Muscle of leg (tissue), 16 donors: ENCODE measurements at places on chromosomes 1 and 21. TPM values are rescaled to one million over a fixed set of nuclear protein-coding genes. Genes with fewer than 3 reads are reported as not detected.

Gene C1orf94
- total RNA-seq: not detected

Gene SKI
- total RNA-seq: 16.8 TPM

Gene MCOLN2
- total RNA-seq: 0.18 TPM

DNA sequence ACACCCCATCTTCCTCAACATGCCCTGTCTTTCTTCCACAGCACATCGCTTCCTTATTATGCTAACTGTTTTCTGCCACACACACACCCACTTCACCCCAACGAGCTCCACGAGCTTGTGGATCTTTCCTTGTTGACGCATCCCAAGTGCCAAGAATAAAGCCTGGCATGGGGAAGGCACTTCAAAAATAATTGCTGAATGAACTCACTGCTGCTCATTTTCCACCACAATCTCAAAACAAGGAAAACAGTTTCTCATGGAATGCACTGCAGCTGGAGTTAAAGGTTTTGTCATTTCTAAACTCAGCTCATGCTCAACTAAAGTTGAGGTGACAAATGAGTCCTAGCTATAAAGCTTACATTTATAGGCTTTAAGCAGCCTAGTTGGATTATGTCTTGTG lies 86.0 kb downstream of the TIAM1 start:
- DNase-seq: no peak

DNA sequence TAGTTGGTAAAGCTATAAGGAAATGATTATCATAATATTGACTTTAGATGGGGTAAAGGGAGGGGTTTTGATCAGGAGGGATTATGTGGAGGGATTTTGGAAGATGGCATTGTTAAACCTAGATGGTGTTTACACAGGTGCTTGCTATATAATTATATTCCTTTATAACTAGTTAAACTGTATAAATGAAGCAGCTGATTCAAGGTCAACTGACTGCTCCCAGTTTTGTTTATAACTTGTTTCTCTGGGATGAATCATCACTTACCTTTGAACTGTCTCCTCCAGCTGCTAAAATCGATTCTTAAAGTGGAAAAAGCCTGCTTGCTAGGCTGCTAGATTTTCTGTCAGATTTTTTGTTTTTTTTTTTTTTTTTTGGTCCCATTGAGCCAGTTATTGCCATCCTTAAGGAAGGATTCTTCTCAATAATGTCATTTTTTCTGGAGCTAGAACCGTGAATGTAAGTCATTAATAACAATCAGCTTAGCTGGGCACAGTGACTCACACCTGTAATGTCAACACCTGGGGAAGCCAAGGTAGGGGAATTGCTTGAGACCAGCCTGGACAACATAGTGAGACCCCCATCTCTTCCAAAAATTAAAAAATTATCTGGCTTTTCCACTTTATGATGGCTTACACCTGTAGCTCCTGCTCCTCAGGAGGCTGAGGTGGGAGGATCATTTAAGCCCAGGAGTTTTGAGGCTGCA lies 153.2 kb downstream of the PIK3R3 start:
- no peak for DNase-seq

DNA sequence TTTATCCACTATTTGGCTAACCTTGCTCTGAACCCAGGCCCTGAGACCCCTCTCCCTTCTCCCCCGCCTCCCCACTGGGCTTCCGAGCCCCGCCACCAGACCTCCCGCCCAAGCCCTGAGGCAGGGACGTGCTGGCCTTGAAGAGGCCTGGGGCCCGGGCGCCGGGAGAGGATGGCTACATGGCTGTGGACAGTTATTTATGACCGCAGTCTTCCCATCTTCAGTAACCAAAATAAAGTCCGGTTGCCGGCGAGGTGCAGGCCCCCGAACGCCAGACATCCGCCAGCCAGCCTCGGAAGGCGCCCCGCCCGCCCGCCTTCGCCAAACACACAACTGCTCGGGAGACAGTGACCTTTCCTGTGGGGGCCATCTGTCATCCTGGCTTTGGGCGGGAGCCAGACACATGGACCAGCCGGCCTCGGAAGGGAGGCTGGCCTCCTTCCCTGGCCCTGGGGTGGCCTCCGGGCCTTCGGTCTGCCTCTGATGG lies 69.0 kb downstream of the DHRS3 start:
- DNase-seq: peak; percentile 89

GRCh38 chr1:88609051-88609450 lies 75.0 kb upstream of the PKN2 start:
- DNase-seq: no peak

GRCh38 chr1:156583821-156584622 lies 4.5 kb downstream of the TTC24 start:
- peak; percentile 85 for DNase-seq

GRCh38 chr1:170806961-170807360 lies 128.4 kb upstream of the MROH9 start:
- DNase-seq: peak; percentile 72

DNA sequence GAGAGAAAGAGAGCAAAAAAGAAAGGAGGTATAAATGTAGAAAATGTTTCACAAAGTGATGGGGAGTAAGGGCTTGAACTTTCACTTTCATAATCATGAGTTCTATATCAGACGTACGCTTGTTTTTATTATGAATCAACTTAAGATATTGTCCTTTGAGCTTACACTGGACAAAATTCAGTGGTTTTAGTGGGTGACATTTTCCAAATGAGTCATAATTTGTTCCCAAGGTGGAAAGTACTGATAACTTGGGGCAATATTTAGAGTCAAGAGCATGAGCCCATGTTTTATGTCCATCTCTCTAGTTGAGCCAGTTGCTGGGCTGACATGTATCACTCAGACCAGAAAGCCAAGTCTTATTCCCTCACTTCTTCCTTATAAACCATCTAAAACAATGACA lies 161.6 kb downstream of the CHRM3 start:
- no peak for DNase-seq

- DNase-seq: peak; percentile 41
Measured at GRCh38 chr1:110187139-110187890, 22.8 kb upstream of the KCNC4 start.

- no peak for DNase-seq
Measured at GRCh38 chr1:26894263-26894662, 4.2 kb upstream of the GPN2 start.

GRCh38 chr1:183238071-183238470 lies 52.0 kb downstream of the LAMC2 start:
- DNase-seq: no peak

GRCh38 chr1:206782448-206782847 lies 10.2 kb upstream of the IL10 start:
- DNase-seq: no peak
